ENCODE measurements at places on chromosomes 6 and 20.

GRCh38 chr6:29419516-29419915 lies 4.8 kb downstream of the OR12D1 start:
- DNase-seq = no peak

DNA sequence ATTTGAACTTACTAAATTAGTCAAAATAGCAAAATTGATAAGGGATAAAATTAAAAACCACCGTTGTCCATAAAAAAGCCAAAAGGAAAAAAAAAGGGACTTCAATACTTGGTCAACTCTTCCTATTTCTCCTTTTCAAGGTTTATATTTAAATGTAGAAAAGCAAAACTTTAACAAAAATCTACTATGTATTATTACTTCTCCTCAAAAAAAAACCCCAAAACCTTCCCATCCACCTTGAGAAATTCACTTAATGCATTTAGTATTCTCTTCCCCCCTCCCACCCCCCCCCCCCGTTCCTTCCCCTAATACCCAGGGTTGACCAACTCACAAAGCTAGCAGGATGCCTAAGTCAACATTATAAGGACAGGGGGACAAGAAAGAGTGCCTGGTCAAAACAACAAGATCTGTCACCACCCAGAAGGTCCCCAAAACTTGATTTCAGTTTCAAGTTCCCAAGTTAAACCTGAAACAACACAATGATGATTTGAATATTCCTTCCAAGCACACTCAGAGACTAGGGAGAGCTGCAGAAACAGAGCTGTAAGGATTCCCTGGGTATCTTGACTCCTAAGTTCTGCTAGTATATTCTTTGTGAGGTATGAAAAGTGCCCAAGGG lies 14.6 kb downstream of the GMDS start:
- DNase-seq = no peak

DNA sequence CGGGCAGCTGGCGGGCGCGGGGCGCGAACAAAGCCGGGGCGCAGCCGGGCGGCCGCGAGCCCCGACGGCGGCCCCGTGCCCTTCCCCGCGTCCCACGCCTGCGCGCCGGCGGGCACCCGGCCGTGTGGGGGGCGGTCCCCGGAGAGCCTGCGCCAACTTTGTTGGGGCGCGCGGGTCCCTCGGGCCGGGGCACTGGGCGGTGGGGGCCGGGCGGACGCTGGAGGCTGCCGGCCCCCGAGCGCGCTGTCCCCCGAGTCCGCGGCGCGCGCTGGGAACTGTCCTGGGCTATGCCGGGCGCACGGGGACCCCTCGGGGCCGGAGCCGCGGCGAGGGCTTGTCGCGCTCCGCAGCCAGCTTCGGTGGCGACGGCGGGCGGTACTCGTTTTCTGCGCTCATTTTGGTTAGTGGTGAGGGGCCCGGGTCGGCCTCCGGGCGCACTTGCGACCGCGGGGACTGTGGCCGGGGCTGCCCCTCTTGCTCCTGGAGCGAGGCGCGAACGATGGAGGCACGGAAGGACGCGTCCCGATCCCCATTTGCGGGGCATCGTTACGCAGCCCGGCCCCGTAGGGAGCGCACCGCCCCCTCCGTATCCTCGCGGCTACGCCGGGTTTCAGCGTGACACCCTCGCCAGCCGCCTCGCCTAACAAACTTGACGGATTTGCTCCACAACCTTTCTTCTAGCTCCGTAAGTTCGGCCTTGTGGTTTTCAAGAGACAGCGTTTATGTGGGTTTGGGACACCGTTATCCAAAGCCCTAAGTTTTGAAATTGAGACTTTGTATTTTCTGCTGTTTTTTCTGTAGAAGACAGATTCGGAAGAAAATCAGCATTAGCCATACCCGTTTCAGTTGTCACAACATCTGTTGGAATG lies 622 bp downstream of the SS18L1 start:
- peak; percentile 32 for DNase-seq

GRCh38 chr6:20875369-20875963 lies 341.2 kb downstream of the CDKAL1 start:
- DNase-seq = no peak

- DNase-seq = no peak
Observed at GRCh38 chr6:37059344-37060194, 54.1 kb downstream of the FGD2 start.

Data from activated CD8-positive, alpha-beta memory T cell treated with anti-CD3 and anti-CD28 coated beads for 4 hours (primary cell).